ENCODE measurements at places on chromosomes 16 and 17. TPM values are rescaled to one million over a fixed set of nuclear protein-coding genes. Genes with fewer than 3 reads are reported as not detected.

TMC8 gene
- 0.97 TPM for total RNA-seq

SOCS7 gene
- total RNA-seq: 17.9 TPM

ANKRD40CL gene
- total RNA-seq: not detected

NLK gene
- 14.5 TPM for total RNA-seq

KRTAP17-1 gene
- not detected for total RNA-seq

LPCAT2 gene
- total RNA-seq: 17.4 TPM

C1QL1 gene
- total RNA-seq: 2.0 TPM

PLA2G10 gene
- total RNA-seq: not detected

DNA sequence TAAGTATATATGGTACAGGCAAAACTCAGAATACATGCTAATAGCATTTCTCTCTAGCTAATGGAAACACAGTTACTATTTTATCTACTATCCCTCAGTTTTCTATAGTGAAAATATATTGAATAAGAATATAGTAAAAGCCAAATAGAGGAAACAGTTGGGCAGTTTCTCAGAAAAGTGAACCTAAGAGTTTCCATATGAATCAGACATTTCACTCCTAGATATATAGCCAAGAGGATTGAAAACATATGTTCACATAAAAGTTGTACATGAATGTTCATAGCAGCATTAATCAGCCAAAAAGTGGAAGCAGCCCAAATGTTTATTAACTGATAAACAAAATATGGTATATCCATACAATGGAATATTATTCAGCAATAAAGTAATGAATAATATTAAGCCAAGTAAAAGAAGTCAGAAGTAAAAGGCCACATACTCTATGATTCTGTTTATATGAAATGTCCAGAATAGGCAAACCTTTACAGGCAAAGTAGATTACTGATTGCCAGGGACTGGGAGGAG lies 134.6 kb downstream of the CYB561 start:
- DNase-seq: no peak

GRCh38 chr17:6986676-6987075 lies 9.2 kb upstream of the ALOX12 start:
- DNase-seq: no peak

GRCh38 chr17:72426321-72426720 lies 305.5 kb downstream of the SOX9 start:
- DNase-seq: no peak

DNA sequence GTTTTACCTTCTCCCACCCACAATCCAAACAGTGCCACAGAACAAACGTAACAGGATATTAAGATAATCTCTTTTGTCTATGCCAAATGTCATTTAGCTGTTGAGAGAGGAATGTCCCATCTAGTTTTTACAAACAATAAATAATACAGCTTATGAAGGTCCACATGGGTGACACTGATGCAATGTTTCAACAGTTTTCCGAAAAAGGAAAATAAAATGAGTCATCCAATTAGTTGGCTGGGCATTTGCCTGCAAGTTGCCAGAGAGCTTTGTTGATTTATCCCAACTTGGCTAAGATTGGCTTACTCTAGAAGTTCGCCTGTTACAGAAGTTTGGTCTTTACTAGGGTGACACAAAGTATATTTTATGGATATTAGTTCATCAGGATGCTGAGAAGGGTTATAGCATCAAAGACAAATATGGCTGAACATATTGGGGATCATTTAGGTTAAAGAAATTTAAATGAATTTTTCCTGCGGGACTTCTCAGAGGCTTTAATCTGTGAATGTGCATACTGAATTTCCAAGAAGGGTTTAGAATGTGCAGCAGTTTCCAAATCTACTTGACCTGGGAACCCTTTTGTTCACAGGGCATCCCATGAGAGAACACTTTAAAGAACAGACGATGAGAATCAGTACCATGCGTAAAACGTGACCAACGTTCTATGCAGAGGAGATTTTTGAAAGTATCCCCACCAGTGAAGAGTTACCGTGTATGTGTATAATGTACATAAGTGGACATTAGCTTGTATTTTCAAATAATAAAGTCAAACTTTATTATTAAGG lies 73.1 kb downstream of the CDH13 start:
- no peak for DNase-seq

- DNase-seq: no peak
Measured at GRCh38 chr16:6038941-6039645, 941.5 kb upstream of the EEF2KMT start.

DNA sequence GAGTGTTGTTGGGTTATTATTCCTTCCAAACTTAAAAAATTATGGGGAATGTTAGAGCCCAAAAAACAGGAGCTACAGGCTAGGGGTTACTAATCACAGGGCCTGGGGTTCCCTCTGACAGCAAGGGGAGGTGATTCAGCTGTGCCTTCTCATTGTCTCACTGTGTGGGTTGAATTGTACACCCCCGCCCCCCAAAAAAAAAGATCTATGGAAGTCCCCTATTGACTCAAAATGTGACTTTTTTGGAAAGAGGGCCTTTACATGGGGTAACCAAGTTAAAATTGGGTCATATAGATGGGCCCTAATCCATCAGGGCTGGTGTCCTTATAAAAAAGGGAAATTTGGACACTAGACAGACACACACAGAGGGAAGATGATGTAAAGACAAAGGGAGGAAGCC lies 190.2 kb downstream of the SOX9 start:
- DNase-seq: no peak

- no peak for DNase-seq
Measured at GRCh38 chr17:616407-616806, 98.2 kb downstream of the VPS53 start.

DNA sequence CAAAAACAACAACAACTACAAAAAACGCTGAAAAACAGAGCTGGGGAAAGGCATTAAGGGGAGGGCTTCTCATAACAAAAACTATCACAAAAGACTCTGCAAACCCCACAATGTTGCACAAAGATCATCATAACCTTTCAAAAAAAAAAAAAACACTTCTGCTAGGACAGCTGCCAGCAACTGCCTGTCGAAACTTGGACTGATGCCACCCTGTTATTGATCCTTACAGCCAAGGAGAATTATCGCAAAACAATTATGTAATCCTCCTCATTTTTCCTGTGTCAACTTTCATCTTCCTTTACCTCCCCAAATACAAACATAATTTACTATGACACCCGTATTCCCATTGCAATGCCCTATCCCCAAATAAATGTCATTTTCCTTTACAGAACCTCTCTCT lies 9.3 kb downstream of the CCDC40 start:
- no peak for DNase-seq
